ENCODE measurements at places on chromosomes 16 and 17.

DNA sequence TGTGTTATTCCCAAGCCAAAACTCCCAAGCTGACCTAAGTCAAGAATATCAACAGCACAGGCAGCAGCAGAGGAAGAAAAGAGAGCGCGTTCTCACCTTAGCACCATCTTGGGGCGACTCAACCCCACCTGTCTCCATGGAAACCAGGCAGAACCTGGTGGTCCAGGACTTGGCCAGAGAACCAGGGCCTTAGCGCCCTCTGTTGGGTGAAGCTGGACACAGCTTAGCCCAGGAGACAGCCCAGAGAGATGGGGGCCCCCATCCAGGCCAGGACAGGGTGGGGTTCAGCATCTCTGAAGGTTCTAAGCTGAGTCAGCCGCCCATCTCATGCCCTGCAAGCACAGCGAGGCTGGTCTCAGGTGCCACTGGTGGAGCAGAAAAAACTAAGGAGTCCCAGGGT lies 60.1 kb upstream of the TMEM132E start:
- H3K4me3 ChIP-seq = no peak overlapping the region
- peak; percentile 63 for DNase-seq
- H3K4me1 ChIP-seq = no peaks in the 10 kb centered on the region
- no peaks in the 10 kb centered on the region for H3K27me3 ChIP-seq
- H3K27ac ChIP-seq = no peak overlapping the region

- H3K4me1 ChIP-seq = no peaks in the 10 kb centered on the region
- no peaks in the 10 kb centered on the region for H3K36me3 ChIP-seq
- no peak overlapping the region for H3K4me3 ChIP-seq
- no peaks in the 10 kb centered on the region for H3K27me3 ChIP-seq
These were observed 151.3 kb upstream of the ZFHX3 start for GRCh38 chr16:73199214-73199613.

DNA sequence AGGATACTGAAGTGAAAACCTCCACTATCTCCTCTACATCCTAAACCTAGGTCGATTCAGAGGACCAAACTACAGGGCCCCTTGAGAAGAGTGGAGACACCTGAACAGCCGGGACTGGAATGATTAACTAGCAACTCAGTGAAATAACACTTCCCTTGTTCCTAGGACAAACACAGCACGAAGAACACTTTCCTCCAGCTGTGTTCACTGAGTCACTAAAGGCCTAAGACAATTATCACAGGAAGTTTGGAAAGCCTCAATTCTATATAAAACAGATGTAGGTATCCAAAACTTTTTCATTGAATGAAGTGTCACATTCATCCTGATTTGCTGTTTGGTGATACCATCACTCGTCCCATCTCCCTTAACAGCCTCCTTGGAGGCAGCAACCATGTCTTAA lies 15.5 kb upstream of the CUEDC1 start:
- no peak for DNase-seq
- H3K4me3 ChIP-seq = no peak overlapping the region
- H3K36me3 ChIP-seq = peaks cover 8% of the 10 kb centered on the region

DNA sequence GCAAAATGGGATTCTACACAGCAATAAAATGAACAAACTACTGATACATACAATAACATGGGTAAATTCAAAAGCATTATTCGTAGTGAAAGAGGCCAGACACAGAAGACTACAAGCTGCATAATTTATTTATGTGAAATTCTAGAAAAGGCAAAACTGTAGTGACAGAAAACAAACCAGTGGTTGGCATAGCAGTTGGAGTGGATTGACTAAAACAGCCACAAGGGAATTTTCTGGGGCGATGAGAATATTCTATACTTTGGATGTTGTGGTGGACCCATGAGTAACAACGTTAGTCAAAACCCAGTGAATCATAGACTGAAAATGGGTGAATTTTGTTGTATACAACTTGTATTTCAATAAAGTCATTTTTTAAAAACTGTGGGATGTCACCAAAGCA lies 63.2 kb upstream of the RPL38 start:
- no peak overlapping the region for H3K4me3 ChIP-seq

- H3K36me3 ChIP-seq = no peaks in the 10 kb centered on the region
- H3K4me3 ChIP-seq = no peak overlapping the region
- no peaks in the 10 kb centered on the region for H3K27me3 ChIP-seq
- H3K4me1 ChIP-seq = no peaks in the 10 kb centered on the region
These were observed 153.6 kb downstream of the ABCA8 start for GRCh38 chr17:68801335-68802247.

DNA sequence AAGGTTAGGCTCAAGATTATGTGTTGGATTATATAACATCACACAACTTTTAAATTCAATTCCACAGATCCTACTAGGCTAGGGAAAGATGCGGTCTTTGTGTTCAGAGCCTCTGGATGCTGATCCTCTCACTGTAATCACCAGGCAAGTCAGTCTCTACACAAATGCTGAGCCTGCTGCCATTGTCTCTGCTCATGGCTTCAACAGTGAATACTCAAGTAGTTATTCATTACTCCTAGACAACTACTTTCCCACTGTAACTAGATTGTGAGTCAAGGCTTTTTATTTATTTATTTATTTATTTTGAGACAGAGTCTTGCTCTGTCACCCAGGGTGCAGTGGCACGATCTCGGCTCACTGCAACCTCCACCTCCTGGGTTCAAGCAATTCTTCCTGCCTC lies 15.8 kb upstream of the NDUFAB1 start:
- no peak for DNase-seq
- no peak overlapping the region for H3K27ac ChIP-seq
- no peak overlapping the region for H3K4me3 ChIP-seq
- H3K4me1 ChIP-seq = no peaks in the 10 kb centered on the region
- H3K27me3 ChIP-seq = no peaks in the 10 kb centered on the region

DNA sequence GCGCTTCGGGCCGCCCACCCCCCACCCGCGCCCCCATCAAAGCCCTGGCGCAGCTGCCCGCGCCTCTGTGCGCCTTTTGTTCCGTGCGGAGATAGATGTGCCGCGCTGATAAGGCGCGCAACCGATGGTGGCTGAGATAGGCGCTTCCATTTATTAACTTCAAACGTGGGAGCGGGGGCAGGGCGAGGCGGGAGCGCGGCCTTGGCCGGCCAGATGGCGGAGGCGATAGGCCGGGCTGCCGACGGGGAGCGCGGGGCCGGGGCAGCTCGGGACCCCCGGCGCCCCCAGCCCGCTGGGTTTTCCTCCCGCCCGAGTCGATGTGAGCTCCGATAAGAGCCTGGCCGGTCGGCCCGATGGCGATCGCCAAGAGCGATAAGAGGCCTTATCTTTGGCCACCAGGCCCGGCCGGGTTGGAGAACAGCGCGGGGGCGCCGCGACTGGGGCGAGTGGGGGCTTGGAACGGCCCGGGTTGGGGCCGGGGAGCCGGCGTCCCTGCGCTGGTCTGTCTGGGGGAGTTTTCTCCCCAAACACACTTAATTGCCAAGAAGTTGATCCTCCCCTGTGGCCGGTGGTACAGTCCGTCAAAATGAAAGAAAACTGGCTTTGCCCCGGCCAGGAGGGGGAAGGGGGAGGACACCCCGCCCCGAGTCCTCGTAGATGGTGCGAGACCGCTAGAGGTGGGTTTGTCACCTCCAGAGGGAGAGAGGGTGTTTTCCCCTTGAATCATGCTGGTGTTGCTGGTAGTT lies 2.7 kb downstream of the ZFPM1 start:
- peaks cover 9% of the 10 kb centered on the region for H3K4me1 ChIP-seq
- H3K36me3 ChIP-seq = no peaks in the 10 kb centered on the region
- no peak for DNase-seq
- H3K27ac ChIP-seq = no peak overlapping the region
- H3K4me3 ChIP-seq = peak overlapping the region; percentile 12
- peaks cover 34% of the 10 kb centered on the region for H3K27me3 ChIP-seq

GRCh38 chr17:8072729-8073461 lies 14.6 kb downstream of the ALOX12B start:
- peak overlapping the region; percentile 16 for H3K4me3 ChIP-seq
- H3K27ac ChIP-seq = no peak overlapping the region
- H3K4me1 ChIP-seq = peaks cover 2% of the 10 kb centered on the region
- peaks cover 42% of the 10 kb centered on the region for H3K27me3 ChIP-seq

DNA sequence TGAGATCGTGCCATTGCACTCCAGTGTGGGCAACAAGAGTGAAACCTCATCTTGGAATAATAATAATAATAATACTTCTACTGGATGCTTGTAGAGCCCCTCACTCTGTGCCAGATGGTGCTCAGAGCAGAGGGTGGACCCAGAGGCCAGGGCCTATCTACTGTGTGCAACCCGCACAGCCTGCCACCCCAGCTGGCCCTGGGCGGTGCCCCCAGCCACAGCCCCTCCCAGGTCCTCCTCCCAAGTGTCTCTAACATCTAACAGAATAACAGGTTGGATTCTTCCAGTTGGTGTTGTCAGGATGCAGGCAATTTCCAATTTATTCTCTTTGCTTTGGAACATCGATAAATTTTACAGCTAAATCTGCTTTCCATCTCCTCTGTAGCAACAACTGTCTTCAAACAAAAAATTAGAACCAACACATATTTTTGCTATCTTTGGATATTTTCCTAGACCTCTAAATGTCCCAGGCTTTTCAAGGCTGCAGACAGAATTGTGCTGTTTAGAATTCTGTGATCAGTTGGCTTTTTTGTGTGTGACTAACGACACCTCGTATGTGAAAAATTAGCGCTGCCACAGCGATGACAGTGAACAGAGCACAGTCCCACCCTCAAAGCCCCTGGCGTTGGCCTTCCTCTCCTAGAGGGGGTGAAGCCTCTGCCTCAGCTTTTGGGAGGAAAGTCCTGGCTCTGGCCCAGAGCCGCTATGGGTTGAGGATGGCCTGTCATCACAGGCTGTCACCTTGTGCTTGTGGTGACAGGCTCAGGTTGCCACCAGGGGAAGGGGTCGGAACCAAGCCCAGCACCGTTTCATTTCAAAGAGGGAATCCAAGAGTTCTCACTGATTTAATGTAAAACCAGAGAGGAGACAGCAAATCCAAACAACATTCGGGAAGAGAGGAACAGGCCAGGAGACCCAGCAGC lies 7.6 kb upstream of the EVPL start:
- no peak overlapping the region for H3K4me3 ChIP-seq
- no peak overlapping the region for H3K27ac ChIP-seq
- H3K4me1 ChIP-seq = no peaks in the 10 kb centered on the region
- no peaks in the 10 kb centered on the region for H3K27me3 ChIP-seq
- peaks cover 9% of the 10 kb centered on the region for H3K36me3 ChIP-seq

- peak; percentile 85 for DNase-seq
- H3K4me1 ChIP-seq = no peaks in the 10 kb centered on the region
- H3K27ac ChIP-seq = no peak within 1 kb of the TSS
These were observed at the start of gene SUMO2 for GRCh38 chr17:75182569-75183436. Gene SUMO2 (minus strand): TSS chr17:75182959. CDS start chr17:75182834, 125 bp downstream.

GRCh38 chr17:80545499-80545826 lies 825 bp downstream of the RPTOR start:
- H3K27ac ChIP-seq = no peak overlapping the region
- no peaks in the 10 kb centered on the region for H3K4me1 ChIP-seq
- DNase-seq = no peak
- H3K4me3 ChIP-seq = peak overlapping the region; percentile 64

- H3K27me3 ChIP-seq = no peaks in the 10 kb centered on the region
- H3K36me3 ChIP-seq = no peaks in the 10 kb centered on the region
- no peak overlapping the region for H3K4me3 ChIP-seq
- H3K27ac ChIP-seq = no peak overlapping the region
- no peak for DNase-seq
- no peaks in the 10 kb centered on the region for H3K4me1 ChIP-seq
These were observed 1.8 kb upstream of the C1QTNF8 start for GRCh38 chr16:1097800-1098199.

DNA sequence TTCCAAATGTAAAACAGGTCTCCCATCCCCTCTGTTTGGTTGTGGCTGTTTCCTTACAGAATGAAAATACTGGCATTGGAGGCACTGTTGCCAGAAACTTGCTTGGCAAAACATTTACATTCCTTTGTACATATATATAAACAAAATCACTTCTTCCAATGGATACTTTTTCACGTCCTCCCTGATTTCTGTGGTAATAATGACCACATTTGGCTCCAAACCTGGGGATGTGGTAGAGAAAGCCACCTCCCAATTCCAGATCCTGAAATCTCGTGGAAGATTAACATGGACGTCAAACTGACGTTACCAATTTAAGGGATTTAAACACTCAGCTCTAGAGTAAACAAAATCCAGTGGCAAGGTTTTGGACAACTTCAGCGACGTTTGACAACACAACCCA lies 370.8 kb upstream of the ZFHX3 start:
- H3K27me3 ChIP-seq = no peaks in the 10 kb centered on the region
- H3K4me3 ChIP-seq = no peak overlapping the region
- no peak overlapping the region for H3K27ac ChIP-seq
- no peak for DNase-seq
